ENCODE measurements at places on chromosomes 4 and X. TPM values are rescaled to one million over a fixed set of nuclear protein-coding genes. Genes with fewer than 3 reads are reported as not detected.

LANCL3 gene
- 0.66 TPM for total RNA-seq

RNF150 gene
- 3.3 TPM for total RNA-seq

SPACA5 gene
- total RNA-seq: not detected

LNX1 gene
- total RNA-seq: 9.1 TPM

NPNT gene
- not detected for total RNA-seq

NSUN7 gene
- total RNA-seq: not detected

MAB21L2 gene
- 4.6 TPM for total RNA-seq

MAGEB1 gene
- total RNA-seq: not detected

FBXO8 gene
- total RNA-seq: 26.0 TPM

PLK4 gene
- 2.4 TPM for total RNA-seq

CDKL2 gene
- 2.3 TPM for total RNA-seq

BEX2 gene
- 1.0 TPM for total RNA-seq

Data from smooth muscle cell of the pulmonary artery (primary cell).